ENCODE measurements at places on chromosomes 1 and 21.
A peak's percentile ranks its signal among the peaks of the same experiment; 100 is the strongest.

- no peak for DNase-seq
These were observed 223.6 kb upstream of the POU3F1 start for GRCh38 chr1:38269923-38270848.

DNA sequence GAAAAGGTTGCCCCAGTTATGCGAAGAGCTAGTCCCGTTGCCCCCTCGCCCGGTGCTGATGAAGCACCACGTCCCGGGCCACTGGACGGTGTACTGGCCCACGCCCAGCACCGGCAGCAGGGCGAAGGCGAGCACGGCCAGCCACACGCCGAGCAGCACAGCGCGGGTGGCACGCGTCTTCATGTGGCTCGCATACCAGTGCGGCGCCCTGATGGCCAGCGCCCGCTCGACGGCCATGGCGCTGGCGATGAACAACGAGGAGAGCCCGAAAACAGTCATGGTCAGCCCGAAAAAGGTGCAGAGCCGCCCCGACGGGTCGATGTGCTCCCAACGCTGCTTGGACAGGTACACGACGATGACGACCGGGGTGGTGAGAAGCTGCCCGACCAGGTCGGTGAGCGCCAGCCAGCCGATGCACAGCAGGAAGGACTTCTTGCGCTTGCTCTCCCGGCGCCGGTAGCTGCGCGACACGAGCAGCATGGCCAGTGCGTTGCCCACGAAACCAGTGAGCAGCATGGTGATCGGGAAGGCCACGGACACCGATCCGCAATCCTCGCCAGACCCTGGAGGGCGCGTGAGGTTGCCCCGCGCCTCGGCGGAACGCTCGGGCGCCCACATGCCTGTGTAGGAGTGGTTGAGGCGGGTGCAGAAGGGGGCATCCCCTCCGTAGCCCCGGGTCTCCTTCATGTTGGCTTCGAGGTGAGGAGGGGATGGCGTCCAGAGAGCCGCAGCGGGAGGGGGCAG, 553 bp downstream of the PTGER3 start:
- no peak for DNase-seq

DNA sequence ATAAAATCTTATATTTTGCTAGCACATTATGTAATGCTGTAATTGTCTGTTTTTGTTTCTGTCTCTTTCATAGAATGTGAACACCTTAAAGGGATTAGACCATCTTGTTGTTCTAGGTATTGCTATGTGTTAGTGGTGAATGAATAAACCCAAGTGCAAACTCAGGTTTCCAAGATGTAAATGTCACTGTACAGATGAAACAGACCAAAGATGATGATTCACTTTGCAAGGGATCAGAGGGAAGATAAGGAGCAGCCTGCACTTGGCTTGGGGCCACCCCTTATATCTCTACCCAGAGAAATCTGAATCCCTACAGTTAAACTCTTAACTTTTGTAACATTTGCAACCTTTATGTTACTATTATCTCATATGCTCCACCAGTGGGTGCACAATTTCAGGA, 25.4 kb downstream of the UROD start:
- peak; percentile 33 for DNase-seq

DNA sequence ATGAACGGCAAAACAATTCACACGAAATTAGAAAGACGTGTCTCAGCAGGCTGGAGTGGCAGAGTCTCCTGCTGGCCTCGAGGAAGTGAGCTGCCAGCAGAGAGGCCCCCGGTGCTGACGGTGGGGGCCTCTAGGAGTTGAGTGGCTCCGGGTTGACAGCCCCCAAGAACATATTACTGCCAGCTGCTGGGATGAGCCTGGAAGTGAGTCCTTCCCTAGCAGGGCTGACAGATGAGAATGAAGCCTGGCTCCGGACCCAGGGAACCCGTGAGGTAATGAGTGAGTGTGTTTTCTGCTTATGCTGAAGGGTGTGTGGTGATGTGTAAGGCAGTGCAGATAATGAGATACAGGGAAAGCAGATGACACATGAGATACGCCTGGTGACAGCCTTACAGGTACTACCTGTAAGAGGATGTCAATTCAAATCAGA, 23.5 kb upstream of the LRRC47 start:
- DNase-seq: no peak

GRCh38 chr1:11412141-11412540, 66.8 kb upstream of the DISP3 start:
- no peak for DNase-seq

- DNase-seq: no peak
These were observed 51.4 kb downstream of the NPHP4 start for GRCh38 chr1:5940723-5941407.

DNA sequence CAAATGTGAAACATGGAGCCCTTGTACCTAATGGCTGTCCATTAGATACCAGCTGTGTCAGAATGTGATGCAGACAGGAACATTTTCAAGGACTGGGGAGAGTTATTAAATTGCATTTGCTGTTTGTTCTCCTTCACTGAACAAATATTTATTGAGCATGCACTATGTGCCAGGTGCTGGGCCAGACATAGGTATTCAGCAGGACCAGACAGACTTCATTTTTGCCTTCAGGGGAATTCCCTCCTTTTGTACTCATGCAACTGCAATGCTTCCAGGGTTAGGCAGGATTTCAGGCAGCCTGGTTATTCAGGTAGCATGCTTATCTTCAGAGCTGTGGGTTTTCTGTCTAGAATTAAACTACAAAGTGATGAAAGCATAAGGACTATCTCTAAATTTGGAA, 64.2 kb upstream of the SMYD2 start:
- no peak for DNase-seq

- peak; percentile 42 for DNase-seq
These were observed 372.5 kb upstream of the ST6GALNAC5 start for GRCh38 chr1:76494807-76495206.

- DNase-seq: no peak
These were observed 195.2 kb upstream of the JUN start for GRCh38 chr1:58979086-58979485.

DNA sequence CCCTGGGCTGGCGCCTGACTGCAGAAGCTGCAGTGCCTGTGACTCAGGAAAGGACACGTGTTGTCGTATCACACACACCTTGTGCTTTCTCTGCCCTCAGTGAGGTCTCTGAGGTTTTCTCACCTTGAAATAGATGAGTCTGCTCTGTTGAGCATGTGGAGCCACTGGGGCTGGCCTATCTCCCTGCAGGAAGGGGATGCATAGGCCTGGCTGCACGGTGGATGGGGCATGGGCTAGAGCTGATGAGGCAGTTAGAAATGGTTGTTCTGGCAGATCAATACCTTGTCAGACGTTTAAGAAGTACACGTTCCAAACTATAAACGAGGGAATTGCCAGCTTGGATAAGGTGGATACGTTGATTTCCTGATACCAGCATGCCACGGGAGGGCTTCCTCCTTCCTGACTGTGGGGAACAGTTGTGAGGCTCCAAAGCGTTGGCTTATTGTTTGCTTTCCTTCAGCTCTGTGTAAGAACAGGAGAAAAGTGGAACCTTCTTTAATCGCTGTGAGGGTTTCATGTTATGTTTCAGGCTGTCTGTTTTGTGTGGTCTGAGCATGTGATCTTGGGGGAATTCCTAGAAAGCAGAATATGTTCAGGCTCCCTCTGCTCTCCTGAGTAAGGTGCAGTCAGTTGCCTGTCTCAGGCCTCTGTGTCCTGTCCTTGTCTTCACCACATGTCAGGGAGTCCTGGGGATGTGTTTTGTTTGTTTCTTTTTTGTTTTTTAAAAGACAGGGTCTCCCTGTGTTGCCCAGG, 44.8 kb downstream of the PCNT start:
- peak; percentile 21 for DNase-seq

GRCh38 chr1:47209091-47209490, 19.3 kb upstream of the PDZK1IP1 start:
- DNase-seq: no peak

DNA sequence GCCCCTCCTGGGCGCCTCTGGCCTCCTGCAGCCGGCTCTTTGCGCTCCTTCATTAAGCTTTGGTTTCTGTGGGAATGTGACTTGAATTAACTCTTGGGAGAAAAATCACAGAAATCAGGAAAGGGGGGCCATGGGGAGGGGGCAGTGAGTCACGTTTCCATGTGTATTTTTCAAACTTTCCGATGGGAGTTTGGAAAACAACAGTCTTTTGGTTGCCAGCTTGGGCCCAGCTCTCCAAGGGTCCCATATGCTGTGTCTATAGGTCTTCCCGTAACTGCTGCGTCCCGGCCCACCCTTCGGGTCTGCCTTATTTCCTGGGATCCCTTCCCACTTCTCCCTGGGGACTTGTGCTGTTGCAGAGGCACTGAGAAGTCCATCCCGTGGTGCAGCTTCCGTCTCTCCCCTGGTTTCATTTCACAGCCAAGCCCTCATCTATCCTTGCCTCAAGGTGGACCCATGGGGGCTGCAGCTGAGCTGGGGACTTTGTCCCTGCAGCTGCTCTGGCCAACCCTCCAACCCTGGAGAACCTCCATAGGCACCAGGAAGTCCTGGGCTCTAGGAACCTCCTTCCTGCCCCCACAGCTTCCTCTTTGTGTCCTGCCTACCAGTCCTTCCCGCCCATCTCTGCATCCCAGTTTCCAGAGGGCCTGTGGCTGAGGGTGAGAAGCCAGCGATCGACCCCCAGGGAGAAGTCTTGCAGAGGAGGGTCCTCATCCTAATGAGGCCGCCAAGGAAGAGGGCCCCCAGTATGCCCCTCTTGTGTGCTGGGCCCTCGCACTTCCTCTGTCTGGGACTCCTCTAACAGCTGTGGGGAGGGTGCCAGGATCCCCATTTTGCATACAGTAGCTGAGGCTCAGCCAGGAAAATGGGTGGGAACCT, 11.6 kb upstream of the LMNA start:
- no peak for DNase-seq

DNA sequence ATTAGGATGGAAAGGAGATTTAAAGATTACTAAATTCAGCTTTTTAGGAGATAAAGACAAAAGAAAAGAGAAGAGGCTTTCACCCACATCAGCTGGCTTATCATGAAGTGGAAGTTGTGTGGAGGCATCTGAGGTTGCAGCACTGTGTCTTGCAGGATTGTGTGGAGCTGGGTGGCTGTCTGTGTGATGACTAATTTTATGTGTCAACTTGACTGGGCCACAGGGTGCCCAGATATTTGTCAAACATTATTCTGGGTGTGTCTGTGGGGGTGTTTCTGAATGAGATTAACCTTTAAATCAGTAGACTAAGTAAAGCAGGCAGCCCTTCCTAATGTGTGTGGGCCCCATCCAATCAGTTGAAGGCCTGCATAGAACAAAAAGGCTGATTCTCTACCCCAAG, 3.9 kb downstream of the KCNA10 start:
- DNase-seq: no peak

DNA sequence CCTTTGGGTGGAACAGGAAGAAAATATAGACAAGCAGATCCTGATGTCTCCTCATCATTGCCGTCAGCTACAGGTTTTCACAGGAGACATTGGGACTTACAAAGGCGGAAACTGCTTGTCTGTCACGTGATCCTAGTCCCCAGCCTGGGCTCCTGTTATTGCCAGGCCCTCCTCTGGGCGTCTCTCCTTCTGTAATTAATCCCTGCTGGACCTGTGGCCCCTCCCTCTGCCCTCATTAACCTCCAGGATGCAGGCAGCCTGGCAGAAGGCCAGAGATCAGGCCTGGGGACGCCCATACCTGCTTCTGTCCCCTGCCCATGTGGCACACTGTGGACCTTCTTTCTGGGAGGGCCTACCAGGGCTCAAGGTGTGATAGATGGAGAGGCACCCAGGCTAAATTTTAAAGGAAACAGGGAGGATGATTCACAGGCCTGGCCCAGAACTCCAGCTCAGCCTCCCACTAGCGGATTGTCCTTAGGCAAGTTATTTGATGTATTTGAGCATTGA, 2.4 kb downstream of the S100A5 start:
- DNase-seq: no peak

- no peak for DNase-seq
These were observed 76.0 kb downstream of the GPATCH2 start for GRCh38 chr1:217554849-217555248.

DNA sequence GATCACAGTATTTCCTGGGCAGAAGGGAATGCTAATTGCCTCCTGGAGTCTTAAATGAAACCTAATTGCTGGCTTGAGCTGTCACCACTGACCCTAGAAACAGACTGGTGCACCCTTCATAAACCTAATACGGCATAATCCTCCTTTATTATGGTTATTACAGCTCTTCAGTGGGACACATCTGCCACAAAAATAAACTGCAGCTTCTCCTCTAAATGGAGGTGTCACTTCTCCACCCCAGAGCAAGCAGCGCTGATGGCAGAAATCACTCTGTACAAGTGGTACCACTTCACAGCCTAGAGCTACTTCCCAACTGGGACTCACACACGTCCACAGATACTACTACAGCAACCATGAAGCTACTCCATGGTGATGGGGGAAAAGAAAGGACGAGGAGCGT, 11.1 kb downstream of the PTPN14 start:
- no peak for DNase-seq

DNA sequence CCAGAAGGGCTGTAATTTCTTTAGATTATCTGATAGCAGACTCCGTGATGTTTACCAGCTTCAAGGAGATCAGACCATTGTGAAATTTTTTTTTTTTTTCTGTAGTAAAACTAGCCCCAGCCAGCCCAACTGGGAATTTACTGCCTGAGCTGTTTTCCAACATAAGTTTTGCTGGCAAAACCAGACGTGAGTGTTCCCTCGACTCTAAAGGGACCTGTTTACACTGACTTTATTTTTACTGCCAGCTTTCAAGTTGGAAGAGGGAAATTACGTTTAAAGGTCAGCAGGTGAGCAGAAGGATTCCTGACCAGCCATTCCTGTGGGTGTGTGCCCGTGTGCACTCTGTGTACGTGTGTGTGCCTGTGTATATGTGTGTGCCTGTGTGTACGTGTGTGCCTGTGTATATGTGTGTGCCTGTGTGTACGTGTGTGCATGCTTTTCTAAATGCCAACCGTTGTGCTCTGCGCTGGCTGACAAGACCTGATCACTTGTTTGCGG, 374 bp downstream of the MAB21L3 start:
- no peak for DNase-seq

DNA sequence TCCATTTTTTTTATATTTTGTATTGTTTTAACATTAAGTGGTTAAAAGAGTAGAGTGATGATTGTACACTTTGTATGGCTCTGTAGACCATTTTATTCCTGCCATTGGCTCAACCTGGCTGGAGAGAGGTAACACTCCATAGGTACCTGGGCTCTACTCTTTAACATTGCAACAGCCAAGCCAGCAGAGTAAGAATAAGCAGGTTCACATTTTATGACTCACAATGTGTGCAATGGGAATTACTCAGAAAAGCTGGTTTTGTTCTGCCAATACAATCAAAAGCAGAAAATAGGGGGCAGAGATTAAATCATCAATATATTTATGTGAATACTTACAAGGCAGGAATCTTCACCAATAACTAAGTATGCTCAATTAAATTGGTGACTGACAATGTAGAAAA, 1324.0 kb downstream of the AMY1C start:
- no peak for DNase-seq

DNA sequence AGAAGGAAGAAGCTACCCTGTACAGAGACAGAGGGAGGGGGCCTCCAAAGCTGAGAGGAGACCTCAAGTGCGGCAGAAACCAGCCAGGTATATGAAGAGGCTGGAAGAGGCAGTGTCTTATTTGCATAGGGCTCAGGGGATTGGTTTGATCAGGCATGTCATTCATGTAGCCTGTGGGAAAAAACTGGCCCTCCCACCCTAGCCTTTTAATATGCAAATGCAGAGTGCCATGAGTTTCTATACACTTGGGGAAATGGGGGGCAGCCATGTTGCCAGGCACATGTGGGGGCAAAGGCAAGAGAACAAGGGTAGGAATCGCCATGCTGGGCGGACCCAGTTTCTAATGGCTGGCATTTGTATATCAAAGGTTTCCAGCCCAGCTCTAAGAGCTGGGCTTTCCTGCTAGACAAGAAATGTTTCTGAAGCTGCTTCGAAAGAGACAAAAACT, 172.7 kb downstream of the RASAL2 start:
- DNase-seq: no peak

GRCh38 chr1:197467881-197468280, 199.8 kb downstream of the CRB1 start:
- peak; percentile 16 for DNase-seq

- DNase-seq: no peak
These were observed 45.2 kb downstream of the WDR4 start for GRCh38 chr21:42833859-42834725.
